Activated T-helper 1 cell treated with Interleukin-2 at 50 U/mL for 16 hours (primary cell): ENCODE measurements at places on chromosomes 13 and 19.

DNA sequence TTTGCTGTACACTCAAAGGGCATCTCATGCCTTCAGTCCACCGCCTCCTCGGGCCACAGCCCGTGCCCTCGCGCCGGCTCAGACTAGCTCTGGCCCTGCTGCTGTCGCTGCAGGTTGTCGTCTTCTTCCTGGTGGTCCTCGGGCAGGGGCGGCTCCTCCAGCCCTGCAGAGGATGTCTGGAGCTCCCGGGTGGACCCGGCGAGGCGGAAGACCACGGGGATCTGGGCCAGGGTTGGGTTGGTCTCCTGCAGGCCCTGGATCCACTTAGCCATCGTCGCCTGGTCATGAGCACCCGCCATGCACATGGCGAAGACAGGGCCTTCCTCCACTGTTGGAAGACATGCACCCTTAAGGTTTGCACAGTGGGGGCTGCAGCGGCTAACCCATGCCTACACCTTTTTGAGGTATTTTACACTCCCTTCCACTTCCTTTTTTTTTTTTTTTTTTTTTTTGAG, 489 bp upstream of the ZNF653 start:
- DNase-seq: no peak

DNA sequence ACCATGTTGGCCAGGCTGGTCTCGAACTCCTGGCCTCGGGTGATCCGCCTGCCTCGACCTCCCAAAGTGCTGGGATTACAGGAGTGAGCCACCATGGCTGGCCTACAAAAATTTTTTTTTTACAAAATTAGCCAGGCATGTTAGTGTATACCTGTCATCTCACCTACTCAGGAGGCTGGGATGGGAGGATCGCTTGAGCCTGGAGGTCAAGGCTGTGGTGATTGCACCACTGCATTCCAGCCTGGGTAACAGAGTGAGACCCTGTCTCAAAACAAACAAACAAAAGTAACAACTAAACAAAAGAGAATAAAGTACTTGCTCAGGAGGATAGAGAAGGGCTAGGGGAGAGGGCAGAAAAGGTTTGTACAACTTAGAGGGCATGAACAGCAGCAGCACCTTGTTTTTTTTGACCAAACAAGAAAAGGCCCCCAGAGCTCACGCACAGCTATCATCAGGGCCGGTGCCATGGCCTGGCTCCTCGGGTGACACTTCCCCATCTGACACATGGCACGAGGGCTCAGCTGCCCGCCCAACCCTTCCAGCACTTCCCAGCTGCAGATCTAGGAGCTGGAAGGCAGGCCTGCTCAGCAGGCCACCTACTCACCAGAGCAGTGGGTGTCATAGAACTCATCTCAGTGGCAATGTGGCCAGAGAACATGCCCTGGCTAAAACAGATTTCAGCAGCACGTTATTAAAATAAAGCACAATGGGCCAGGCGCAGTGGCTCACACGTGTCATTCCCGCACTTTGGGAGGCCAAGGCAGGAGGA, 8.6 kb upstream of the SLC7A9 start:
- no peak for DNase-seq

- DNase-seq: peak; percentile 68
These were observed 337 bp upstream of the FXYD7 start for GRCh38 chr19:35142606-35143230.

DNA sequence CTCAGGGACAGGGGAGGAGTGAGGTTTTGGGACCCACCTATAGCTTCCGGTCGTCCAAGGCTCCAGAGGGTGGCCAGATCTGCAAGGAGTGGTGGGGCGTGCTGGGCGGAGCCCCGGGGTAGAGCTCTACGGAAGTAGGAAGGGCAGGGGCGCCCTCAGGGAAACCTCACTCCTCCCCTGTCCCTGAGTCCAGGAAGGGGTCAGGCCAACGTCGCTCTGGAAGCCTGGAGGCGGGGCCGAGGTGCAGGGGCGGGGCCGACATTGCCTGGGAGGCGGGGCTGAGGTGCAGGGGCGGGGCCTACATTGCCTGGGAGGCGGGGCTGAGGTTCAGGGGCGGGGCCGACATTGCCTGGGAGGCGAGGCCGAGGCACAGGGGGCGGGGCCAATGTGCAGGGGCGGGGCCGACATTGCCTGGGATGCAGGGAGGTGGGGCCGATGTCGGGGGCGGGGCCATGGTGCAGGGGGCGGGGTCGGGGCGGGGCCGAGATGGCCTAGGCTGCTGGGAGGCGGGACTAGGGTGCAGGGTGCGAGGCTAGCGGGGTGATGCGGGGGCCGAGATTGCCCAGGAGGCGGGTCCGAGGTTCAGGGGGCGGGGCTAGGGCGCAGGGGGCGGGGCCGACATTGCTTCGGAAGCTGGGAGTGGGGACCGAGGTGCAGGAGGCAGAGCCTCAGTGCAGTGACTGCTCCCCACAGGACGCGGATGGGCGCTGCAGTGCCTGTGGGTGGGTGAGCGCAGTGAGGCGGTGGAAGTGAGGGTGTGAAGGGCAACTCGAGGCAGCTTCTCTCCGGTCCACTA, 4.9 kb upstream of the PALM start:
- peak; percentile 35 for DNase-seq

DNA sequence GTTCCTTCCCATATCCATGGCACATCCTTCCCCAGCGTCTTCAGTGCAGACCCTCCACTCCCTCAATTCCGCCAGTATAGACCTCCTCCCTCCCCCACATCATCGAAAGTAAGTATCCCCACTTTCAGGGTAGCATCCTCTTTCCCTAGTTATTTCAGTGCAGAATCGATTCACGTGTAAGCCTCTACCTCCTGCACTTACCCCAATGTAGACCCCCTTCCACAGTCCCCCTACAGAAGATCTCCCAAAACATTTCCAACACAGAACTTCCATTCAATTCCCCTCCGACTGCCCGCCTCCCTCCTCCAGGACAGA, 664 bp downstream of the IRF3 start:
- DNase-seq: no peak

DNA sequence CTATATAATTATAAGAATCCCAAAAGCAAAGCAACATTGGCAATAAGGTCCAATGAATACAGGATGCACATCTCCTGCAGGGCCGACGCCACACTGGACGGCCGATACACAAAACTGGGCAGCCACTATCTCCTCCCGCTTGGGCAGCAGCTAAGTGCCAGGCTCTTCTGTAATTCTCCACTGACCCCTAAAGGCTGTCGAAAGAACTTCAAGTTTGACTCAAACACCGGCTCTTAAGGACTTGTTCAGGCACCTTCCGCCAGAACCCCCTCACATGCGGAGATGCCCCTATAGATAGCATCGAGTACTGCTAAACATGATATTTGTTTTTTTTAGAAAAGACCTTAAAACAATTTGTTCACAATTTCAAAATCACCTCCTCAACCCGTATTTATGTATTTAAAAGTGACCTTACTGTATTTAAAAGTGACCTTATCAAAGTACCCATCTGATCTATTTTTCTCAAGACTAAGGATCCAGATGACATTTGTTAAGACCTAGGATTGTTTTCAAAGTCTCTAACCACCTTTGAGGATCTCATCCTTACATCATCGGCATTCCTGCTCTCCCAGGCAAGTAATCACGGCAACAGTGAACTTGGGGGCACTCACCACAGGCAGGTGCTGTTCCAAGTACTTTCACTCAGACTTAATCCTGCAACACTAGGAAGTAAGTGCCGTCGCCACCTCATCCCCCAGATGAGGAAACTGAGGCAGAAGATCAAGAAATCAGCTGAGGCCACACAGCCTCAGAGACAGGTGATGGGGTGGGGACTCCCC, 77.8 kb downstream of the TUBGCP3 start:
- DNase-seq: no peak

DNA sequence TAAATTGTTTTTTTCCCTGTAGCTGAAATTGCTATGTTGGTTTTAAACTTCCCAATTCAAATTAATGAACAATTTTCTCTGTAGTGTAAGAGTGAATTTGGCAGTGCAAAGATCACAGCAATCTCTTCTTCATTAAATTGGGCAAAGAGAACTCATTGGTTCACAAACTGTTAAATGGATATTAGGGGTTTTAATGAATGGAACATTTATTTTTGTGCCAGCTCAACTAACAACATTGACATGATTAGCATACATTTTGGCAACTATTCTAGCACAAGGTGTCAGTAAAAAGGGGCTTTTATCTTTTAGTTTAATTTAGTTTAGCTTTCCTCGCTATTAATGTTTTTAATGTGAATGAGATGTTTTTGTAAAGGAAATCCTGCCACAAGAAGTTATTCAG, 7.1 kb downstream of the PCDH20 start:
- no peak for DNase-seq

GRCh38 chr13:34000955-34001354, 183.0 kb downstream of the RFC3 start:
- DNase-seq: no peak

DNA sequence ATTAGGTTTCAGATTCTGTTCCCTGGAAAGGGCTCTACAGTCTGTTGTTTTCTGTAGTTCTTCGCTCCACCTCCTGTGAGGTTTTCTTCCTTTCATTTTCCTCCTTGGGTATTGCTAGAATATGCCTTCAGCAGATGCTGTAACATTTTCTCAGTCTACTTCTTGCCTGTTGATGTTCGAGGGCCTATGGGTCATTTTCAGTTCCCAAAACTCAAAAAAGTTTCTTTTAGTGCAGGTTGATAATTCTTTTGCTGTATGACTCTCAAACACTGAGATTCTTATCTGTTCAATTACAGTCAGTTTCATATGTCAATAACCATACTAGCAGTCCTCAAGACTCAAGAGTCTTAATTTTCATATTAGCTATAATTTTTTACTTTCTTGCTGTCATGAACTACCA, 268.3 kb downstream of the RFC3 start:
- DNase-seq: no peak

DNA sequence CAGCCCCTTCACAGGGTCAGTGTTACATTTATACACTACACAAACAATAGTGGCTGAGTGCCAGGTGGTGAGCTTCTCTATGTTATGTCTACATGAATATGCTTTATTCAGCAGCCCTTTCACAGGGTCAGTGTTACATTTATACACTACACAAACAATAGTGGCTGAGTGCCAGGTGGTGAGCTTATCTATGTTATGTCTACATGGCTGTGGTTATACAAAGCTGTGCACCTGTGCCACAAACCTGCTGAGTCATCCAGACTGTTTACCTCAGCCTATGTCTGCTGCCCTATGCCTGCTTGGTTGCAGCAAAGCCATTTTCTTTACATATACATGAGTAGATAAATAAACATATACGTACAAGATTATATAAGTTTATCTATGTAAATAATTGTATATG, 76.5 kb downstream of the ZNF726 start:
- DNase-seq: no peak

- peak; percentile 31 for DNase-seq
These were observed 7.3 kb downstream of the SGTA start for GRCh38 chr19:2775556-2776430.

DNA sequence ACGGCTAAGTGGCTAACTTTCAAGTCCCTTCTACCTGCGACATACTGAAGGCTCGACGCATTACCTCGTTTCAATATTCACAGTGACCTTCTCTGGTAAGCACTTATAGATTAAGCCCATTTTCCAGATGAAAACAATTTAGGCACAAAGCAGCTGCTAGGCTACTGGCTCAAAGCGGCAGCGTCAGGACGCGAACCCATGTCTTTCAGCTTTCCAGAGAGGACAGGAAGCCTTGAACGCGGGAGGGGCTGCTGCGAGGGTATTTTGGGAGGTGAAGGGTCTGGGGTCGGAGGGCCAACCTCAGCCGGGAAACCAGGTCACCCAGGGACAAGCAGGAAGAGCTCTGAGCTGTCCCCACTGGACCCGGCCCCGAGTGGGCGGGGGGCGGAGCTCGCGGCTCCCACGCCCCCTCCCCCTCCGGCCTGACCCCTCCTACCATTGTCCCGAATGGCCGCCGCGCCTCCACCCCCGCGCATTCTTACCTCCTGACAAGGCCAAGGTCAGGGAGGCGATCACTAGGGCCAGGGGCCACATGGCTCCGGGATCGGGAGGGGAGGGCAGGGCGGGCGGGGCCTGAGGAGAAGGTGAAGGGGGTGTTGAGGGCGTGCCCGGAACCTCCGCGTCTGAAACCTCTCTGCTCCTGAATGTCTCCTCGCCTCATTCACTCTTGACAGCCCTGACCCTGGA, at the start of gene KLK13:
Gene KLK13, minus strand, starts transcription at position 559 of the 687 bp plus-strand sequence. Its CDS starts 25 bp downstream, at position 534.
- no peak for DNase-seq

- no peak for DNase-seq
These were observed 11.8 kb downstream of the SERP2 start for GRCh38 chr13:44385401-44385800.

DNA sequence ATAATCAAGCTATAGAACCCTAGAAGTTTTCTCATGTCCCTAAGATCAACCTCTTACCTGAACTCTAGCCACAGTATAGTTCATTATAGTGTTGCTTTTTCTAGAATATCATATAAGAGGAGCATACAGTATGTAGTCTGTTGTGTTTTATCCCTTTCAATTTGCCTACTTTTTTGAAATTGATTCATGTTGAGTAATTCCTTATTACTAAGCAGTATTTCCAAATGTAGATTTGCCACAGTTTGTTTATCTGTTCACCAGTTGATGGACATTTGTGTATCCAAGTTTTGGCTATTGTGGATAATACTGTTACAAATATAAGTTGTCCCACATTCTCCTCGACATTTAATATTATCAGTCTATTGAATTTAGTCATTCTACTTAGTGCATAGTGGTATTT, 138.0 kb downstream of the LMO7 start:
- no peak for DNase-seq

DNA sequence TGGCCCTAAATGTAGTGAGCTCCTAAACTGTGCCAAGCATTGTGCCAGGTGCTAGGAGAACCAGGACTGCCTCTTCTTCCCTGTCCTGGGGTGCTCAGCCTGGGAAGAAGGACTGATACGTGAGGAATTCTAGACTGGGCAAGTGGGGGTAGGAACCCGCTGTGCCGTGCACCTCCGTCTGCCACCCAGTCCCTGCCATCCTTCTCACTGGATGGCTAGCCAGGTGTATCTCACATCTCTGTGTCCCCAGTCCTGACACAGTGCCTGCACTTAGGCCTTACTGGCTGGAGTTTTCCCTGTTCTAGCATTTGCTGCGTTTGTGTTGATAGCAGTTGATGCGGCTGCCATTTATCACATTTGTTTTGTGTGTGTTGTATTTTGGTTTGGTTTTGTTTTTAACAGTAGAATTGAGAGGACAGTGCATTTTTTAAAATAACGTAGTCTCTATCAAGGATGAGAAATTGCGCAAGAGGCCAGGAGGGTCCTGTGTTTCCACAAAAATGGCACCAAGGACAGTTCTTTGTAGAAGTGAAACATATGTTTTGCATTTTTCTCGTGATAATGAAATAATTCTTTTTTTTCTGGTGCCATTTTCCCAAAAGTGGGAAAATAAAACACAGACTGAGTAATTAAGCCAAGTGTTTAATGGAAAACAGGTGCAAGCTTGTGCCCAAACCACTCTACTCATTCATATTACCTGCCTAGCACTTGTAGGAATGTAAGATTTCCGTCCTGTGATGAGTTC, 4.7 kb upstream of the GPR183 start:
- DNase-seq: no peak

DNA sequence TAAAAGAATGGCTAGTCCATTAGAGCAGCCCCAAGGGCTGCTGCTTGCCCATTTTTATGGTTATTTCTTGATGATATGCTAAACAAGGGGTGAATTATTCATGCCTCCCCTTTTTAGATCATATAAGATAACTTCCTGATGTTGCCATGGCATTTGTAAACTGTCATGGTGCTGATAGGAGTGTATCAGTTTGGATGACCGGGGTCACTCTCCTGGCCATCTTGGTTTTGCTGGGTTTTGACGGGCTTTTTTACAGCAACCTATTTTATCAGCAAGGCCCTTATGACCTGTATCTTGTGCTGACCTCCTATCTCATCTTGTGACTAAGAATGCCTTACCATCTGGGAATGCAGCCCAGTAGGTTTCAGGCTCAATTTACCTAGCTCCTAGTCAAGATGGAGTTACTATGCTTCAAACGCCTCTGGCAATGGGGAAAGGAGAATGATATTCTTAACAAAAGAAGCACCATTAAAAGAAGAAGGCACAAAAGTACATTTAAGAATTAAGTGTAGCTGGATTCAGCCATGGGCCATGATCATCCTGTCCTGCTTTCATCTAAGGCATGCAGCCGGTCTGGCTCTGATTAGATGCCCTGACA, 1156.0 kb downstream of the PCDH9 start:
- DNase-seq: no peak
